ENCODE measurements at places on chromosomes 4 and X.

GRCh38 chr4:156870131-156870530, 101.5 kb downstream of the PDGFC start:
- no peak for DNase-seq

DNA sequence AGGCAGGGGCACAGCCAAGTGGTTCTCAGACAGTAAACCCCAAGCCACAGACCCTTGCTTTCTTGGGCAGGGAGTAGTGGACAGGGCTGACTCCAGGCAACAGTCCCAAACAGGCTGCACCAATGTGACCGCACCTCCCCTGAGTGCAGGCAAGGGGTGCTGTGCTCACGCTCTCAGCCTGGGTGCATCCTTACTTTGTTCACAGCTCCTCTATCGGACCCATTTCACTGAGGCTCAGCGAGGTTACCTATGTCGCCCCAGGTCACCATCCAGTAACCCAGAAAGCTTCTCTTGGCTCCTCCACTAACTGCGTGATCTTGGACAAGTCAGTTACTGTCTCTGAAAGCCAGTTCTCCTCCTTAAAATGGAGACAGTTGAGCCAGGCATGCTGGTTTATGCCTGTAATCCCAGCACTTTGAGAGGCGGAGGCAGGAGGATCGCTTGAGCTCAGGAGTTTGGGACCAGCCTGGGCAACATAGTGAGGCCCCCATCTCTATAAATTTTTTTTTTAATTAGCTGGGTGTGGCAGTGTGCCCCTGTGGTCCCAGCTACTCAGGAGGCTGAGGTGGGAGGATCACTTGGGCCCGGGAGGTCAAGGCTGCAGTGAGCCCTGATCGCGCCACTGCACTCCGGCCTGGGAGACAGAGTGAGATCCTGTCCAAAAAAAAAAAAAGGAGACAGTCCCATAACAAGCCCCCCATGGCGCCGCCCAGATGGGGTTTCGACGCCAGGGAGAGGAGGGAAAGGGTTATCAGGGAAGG, 823 bp upstream of the MAN2B2 start:
- DNase-seq, result peak; percentile 19

- no peak for DNase-seq
Observed at GRCh38 chr4:88619971-88620370, 27.7 kb downstream of the HERC3 start.

DNA sequence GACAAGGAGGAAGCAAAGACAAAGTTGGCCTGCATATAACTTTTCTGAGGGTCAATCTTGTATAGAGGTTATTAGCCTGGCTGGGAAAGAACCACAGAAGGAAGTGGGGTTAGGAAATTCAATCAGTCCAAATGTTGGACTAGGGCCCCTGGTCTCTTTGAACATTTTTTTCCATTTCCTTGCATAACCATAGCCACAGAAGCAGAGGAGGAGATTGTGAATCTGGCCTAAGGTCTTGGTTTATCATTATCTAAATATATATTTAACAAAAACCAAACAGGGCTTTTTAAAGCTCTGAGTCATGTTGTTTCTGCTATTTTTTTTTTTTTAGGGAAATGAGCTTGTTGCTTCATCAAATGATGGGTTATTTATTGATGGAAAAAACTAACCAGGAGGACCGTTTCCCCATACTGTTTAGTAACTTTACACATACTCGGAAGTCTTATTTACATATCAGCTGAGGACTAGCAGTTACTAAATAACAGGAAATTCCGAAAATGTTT, 97.7 kb upstream of the ACSL4 start:
- no peak for DNase-seq

DNA sequence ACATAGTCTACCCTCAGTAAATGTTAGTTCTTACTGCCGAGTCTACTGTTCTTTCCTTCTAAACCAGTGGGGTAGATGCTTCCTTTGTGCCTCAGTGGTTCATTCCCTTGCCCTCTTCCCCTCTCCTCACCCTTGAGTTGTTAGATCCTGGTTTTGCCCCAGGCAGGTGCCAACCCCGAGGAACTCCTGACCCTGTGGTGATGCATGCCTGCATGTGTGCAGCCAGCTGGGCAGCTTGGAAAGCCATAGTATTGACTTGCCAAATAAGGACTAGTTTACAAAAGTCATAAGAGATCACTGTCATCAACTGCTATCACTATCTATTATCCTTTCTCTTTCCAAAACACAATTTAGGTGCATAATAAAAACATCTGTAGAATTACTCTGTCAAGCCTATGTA, 50.9 kb downstream of the REPS2 start:
- no peak for DNase-seq
